ENCODE measurements at places on chromosomes 1 and 21.

DNA sequence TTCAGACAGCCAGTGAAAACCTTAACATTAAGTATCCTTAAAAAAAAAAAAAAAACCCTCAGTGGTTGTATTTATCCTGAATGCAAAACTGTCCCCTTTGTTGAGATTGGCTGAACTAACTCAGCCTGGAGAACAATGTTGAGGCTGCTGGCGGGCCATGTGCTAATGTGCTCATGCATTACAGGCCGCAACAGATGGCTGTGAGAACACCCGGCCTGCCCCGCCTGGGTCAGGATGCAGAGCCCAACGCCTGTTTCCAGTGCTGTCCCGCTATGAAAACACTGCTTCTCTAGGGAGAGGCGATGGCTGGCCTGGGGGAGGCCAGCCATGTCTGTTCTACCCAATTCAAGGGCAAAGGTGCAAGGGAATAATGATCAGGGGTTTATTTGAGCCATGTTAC is 13.8 kb downstream of the OLIG2 start:
- DNase-seq = no peak

DNA sequence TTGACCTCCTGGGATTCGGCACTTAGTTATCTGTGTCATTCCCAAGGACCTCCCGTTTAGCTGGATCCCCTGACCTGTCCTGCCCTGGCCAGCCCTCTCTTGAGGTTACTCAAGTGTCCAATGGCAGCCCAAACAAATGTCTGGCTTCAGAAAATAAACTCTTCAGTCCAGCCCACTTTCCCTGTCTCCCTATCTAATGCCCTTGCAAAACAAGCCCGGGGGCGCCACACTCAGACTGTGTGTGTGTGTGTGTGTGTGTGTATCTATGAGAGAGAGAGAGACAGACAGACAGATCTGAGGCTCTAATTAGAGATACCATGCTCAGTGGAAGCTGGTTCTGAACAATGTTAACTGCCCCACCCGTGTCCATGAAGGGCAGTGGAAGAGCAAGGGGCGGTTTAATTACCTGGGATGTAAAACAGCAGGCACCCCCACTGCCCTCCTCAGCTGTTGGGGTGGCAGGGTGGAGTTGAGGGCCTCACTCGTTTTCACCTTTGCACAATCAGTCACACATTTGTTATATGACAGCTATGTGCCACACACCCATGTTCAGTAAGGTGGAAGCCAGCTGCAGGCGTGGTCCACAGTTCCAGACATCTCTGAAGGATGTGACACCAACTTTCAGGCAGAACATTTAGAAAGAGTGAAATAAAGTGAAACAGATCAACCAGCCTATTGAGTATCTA is 57.4 kb downstream of the B3GALT5 start:
- DNase-seq = no peak

- DNase-seq = no peak
Measured at GRCh38 chr1:203173566-203173965, 2.1 kb downstream of the MYBPH start.

DNA sequence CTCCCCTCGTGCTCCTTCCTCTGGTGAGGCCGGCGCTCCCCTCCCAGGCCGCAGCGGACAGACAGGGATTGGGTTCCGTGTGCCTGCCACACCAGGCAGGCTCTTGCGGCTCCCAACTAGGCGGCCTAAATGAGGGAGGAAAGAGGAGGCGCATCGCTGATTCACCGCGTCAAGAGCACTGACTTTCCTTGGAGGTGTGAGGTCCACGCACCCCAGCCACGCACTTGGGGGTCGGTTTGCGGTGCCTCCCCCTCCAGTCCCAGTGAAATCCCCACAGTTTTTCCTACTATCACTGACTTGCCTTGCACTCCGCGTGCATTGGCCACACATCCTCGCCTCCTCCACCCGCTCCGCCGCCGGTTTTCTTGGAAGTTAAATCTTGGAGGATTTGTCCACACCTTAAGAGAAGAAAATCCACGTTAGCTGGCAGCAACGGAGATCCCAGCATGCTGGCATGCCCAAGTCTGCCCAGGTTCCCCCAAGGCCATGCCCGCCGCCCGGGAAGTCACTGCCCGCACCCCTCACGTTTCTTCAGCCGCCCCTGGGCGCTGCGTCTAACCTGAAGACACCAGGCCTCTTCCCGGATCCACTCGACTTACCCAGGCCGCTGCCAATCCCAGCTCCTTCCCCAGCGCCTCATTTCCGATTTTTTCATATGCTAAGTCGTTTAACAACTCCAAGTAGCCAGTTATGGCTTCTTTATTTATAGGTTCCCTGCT is 1.1 kb upstream of the FOXD3 start:
- DNase-seq = no peak

DNA sequence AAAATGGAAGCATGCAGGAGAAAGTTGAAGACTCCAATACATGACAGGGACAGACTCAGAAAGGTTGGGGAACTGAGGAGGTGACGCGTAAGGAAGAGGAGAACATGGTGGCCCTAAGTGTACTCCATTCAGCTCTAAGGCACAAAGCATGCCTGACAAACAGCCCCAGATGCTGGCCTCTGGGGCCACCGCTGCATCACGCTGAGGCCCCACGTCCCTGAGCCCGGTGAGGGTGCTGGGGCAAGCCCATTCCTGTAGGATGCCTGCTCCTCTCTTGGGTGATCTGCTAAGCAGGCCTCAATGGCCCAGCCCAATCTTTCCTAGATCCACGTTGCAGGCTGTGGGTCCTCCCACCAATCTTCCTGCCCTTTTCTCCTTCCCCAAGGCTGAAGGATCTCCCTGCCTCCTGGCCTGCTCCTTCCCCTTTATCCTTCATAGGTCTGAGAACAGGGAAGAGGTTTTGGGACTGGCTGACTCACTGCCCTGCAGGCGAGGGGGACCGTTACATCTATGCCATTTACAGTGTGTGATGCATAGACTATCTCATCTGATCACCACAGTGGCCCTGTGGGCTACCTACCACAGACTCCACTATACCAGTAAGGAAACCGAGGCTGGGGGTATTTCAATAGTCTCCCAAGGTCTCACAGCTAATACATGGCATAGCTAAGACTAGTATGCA is 16.8 kb upstream of the NID1 start:
- DNase-seq = no peak

- no peak for DNase-seq
Measured at GRCh38 chr1:219660666-219661463, 48.0 kb upstream of the ZC3H11B start.

- DNase-seq = no peak
Measured at GRCh38 chr1:6134206-6134605, 45.9 kb downstream of the CHD5 start.

DNA sequence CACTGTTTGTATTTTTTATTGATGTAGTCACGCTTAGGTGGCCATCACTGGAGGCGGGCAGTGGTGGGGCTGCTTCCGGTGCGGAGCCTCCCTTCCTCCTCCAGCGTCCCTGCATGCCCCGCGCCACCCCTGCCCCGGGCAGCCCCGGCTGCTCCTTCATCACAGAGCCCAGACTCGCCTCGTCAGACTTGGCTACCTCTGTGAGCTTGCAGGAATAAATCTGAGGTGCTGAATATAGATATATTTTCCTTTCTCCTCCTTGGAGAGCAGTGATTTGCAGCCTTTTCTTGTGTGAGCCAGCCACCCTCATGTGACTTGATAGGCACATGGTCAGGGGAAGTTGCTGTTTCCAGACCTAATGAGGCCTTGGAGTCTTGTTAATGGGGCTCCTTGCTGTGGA is 412.7 kb upstream of the VAMP3 start:
- DNase-seq = no peak

GRCh38 chr1:14800500-14801076 is 202.1 kb downstream of the KAZN start:
- no peak for DNase-seq
